ENCODE measurements at places on chromosomes 16 and 17. TPM values are rescaled to one million over a fixed set of nuclear protein-coding genes. Genes with fewer than 3 reads are reported as not detected.

The WFIKKN2 gene
- polyA plus RNA-seq, result 0.71 TPM

The C16orf89 gene
- polyA plus RNA-seq, result 3.3 TPM

The LRRC75A gene
- polyA plus RNA-seq, result 3.9 TPM

The FTO gene
- 106 TPM for polyA plus RNA-seq

The GCSH gene
- polyA plus RNA-seq, result 98.1 TPM

The TVP23A gene
- 4.5 TPM for polyA plus RNA-seq

GRCh38 chr17:489758-490329 lies 137.2 kb upstream of the RPH3AL start:
- DNase-seq, result no peak

GRCh38 chr16:90055371-90055770 lies 21.8 kb downstream of the PRDM7 start:
- no peak for DNase-seq

GRCh38 chr16:89615596-89616090 lies 2.2 kb downstream of the DPEP1 start:
- DNase-seq, result no peak

DNA sequence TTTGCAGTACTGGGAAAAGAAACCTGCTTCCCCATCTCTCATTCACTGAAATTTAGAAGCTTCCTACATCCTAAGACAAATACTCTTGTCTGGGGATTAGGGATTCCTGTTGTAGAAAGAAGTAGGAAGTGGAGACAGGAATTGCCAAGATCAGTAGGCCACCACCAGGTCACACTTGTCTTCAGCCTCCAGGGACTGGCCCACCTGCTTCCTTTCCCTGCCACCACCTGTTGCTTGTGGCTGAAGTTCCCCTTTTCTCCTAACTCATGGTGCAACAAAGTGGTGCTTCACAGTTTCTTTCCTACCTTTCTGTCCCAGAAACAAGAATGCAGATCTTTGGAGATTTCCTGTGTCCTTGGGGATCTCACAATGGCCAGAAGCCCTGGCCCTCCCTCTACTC lies 82.4 kb downstream of the WNT3 start:
- DNase-seq, result no peak

GRCh38 chr16:3495176-3495575 lies at the start of gene C16orf90:
Gene C16orf90 (minus strand): TSS chr16:3495489. CDS start chr16:3495421, 68 bp downstream.
- DNase-seq, result no peak

DNA sequence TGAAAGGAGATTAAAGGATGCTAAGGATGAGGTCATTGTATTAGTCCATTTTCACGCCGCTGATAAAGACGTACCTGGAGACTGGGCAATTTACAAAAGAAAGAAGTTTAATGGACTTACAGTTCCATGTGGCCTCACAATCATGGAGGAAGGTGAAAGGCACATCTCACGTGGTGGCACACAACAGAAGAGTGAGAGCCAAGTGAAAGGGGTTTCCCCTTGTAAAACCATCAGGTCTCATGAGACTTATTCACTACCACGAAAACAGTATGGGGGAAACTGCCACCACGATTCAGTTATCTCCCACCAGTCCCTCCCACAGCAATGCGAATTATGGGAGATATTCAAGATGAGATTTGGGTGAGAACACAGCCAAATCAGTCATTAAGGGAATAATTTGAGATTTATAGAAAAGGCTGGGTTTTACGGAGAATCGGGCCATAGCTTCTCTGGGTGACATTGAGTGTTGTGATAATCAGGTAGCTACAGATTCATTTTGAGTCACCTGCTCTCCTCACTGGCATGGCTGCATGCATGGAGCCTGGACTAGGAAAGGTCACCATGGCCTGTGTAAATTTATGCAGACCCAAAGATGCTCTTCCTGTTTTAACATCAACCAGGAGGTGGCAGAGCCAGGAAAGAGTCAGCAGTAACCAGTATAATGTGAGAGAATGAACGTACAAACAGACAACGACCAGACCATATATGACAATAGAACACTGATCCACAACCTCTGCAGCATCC lies 40.5 kb upstream of the DYNLRB2 start:
- DNase-seq, result no peak

- no peak for DNase-seq
Observed at GRCh38 chr17:81233811-81234505, 4.9 kb downstream of the TEPSIN start.

- no peak for DNase-seq
Observed at GRCh38 chr17:30393911-30394867, 15.5 kb downstream of the CPD start.

DNA sequence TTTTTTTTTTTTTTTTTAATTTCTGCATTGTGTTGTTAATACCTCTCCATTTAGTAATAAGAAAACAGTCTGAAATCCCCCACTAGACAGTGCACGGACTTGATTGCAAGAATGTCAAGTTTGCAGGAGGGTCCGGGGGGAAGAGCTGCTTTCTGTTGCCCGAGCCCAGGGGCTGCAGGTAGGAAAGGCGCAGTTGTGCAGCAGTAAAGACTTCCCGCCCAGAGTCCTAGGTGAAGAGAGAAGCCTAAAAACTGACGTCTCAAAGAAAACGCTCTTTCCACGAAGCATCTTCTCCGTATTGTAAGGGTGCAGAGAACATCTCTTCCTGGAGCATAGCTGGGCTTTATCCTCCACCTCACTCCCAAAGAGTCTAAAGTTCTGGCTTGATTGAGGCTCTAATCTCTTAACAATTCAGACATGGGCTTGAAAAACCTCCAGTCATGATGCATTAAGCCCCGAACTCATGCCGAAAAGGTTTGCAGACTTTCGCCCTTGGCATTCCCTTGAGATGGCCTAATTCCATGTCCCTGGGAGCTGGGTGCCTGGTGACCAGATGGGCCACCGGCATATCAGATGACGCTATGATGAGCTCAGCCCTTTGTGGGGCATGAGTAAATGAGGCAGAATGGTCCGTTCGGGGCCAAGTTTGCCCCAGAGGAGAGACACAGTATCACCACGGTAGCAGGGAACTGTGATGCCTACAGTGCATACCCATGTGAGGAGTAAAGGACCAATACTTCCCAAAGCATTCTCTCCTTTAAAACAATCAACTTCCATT lies 436.2 kb upstream of the ZFHX3 start:
- DNase-seq, result no peak

DNA sequence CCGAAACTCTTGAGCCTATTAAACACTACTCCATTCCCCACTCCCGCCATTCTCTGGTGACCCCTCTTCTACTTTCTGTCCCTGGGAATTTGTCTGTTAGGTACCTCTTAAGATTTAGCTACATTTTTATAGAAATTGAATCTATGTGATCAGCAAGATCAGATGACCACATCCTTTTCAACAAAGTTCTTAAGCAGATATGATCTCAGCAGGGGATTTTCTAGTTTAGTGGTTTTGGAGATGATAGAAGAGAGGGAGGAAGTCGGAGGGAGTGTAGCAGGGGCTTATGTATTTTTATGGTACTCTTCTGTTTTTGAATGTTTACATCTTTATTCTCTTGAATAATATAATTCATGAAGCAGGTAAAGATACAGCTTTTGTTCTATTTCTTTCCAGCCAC lies 40.8 kb downstream of the RPA1 start:
- no peak for DNase-seq

GRCh38 chr17:79298799-79299198 lies 224.2 kb downstream of the ENGASE start:
- DNase-seq, result no peak

- DNase-seq, result no peak
Observed at GRCh38 chr17:15236281-15237105, 28.6 kb downstream of the PMP22 start.

DNA sequence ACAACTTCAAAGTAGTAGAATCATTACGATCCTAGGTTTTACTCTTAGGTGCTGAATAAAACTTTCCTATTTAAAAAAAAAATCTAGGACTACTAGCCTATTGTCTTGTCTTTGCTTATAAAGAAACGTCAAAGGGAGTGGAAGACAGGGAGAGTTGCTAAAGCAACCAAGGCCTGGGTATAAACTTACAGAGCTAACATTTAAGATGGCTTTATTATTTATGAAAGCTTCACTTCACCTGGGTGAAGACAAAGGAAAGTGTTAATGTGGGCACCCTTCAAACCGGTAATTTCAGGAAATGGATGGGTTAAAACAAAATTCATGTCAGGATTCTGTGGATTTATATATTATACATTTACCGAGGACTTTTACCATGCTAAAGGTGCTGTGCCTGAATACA lies 2.5 kb downstream of the DUSP14 start:
- DNase-seq, result no peak
